ENCODE measurements at places on chromosomes 1 and 21.

DNA sequence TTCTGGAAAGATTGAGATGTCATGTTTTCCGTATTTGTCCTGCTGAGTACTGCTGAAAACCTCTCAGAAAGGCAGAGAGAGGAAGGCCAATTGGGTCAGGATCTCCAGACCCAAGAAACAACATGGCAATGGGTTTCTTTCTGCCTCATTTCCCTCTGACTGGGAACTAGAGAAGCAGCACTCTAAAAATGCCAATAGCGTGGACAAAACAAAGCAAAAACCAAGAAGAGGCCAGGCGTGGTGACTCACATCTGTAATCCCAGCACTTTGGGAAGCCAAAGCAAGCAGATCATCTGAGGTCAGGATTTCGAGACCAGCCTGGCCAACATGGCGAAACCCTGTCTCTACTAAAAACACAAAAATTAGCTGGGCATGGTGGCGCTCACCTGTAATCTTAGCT, 18.3 kb downstream of the TNFRSF9 start:
- no peak for DNase-seq

- peak; percentile 72 for DNase-seq
These were observed 5.0 kb upstream of the CHI3L2 start for GRCh38 chr1:111222308-111223125.

- no peak for DNase-seq
These were observed 14.3 kb downstream of the SAMSN1 start for GRCh38 chr21:14531757-14532316.

DNA sequence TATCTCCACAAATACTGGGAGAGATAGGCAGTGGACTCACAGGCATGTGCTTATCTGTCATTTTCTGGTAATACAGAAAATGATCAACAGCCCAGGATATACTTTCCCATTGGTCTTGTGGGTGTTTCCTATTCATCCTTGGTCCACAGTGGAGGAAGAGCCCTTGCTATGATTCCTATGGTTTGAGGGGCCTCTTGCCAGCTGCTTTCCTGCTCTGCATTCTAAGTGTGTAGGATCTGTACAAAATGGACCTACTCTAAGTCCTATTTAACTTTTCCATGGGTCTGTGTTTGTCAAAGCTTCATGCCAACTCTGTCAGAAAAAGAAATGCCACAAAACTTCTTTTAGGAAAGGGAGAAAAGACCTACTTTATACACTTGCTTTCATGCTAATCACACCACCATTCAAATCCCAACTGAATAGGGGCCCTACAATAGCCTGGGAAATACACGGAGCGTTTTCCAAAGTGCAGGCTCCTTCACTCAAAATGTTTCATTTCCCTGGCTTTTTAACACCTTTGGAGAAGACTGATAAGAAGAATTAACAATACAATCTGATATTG, 16.4 kb downstream of the PLPP3 start:
- no peak for DNase-seq

- DNase-seq: no peak
These were observed 3.2 kb upstream of the ARTN start for GRCh38 chr1:43930168-43930948.

GRCh38 chr1:234604495-234605398, 5.2 kb downstream of the IRF2BP2 start:
- no peak for DNase-seq

- no peak for DNase-seq
These were observed 565.3 kb upstream of the NEGR1 start for GRCh38 chr1:72847651-72848050.

DNA sequence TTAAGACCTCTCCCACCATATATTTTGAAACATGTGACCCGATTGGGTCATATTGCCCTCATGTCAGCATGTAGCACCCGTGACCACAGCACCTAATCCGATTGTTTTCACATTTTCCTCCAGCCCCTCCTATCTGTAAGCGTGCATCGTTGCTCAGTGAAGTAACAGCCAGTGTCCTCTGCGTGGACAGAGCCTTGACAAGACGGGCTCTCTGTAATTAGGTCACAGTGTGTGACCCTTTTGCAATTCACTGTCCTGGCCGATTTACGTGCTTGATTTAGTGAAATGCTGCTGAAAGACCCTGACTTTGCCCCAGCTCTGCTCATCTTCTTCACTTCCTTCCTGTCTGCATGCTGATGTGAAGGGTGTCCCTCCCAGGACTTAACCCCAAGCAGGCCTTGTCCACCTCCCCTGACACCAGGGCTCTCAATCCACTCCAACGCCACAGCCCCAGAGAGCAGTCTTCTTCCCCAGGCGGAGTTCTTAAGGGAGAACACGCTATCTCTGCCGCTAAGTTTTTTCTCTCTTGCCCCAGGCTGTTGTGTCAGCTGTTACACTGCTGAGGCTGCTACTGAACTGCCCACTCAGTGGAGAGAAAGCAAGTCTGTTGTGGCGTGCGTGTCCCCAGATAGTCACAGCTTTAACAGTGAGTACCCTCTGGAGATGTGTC, 19.4 kb downstream of the URB2 start:
- DNase-seq: no peak

Data from activated T-cell treated with anti-CD3 and anti-CD28 coated beads for 1 hour (primary cell).